HT1080 (cell line): ENCODE measurements at places on chromosomes 7 and 10. TPM values are rescaled to one million over a fixed set of nuclear protein-coding genes. Genes with fewer than 3 reads are reported as not detected.
A peak's percentile ranks its signal among the peaks of the same experiment; 100 is the strongest.

DNA sequence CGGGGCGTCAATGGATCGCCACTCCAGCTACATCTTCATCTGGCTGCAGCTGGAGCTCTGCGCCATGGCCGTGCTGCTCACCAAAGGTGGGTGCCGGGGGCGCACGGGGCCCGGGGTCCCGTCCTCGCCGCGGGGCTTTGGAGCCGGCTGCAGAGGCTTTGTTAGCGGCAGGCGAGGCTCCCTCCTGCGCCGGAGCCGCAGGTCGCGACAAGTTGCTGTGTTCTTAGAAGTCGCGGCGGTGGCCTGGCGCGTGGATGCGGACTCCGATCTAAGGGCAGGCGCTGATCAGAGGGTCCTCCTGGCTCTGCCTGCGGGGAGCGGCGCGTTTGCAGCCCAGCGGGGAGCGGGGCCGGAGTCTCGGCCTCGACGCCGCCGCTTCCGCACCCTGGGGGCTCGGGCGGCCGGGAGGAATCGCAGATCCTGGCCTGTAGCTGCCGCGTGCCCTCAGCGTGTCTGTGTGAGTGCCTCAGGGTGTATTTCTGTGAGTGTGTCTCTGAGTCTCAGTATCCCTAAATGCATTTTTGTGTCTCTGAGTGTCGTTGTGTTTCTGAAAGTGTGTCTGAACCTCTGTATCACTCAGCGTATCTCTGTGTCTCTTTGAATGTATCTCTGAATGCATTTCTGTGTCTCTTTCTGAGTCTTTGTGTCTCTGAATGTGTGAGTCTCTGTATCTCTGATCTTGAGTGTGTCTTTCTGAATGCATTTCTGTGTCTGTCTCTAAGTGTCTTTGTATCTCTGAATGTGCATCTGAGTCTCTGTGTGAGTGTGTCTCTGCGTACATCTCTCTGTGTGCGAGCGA, 766 bp downstream of the BAMBI start:
- peak; percentile 15 for DNase-seq

GRCh38 chr7:1040790-1041189, 3.6 kb upstream of the GPR146 start:
- no peak for DNase-seq

- no peak for DNase-seq
These were observed 14.6 kb downstream of the DHX32 start for GRCh38 chr10:125866421-125867029.

- DNase-seq = no peak
These were observed 846.8 kb downstream of the NRG3 start for GRCh38 chr10:82721831-82722230.

Gene WASHC2A
- 21.1 and 26.1 TPM in 2 replicates for total RNA-seq
